ENCODE measurements at places on chromosomes 3 and 15.

- no peak for DNase-seq
Measured at GRCh38 chr15:70339571-70340493, 242.1 kb upstream of the TLE3 start.

DNA sequence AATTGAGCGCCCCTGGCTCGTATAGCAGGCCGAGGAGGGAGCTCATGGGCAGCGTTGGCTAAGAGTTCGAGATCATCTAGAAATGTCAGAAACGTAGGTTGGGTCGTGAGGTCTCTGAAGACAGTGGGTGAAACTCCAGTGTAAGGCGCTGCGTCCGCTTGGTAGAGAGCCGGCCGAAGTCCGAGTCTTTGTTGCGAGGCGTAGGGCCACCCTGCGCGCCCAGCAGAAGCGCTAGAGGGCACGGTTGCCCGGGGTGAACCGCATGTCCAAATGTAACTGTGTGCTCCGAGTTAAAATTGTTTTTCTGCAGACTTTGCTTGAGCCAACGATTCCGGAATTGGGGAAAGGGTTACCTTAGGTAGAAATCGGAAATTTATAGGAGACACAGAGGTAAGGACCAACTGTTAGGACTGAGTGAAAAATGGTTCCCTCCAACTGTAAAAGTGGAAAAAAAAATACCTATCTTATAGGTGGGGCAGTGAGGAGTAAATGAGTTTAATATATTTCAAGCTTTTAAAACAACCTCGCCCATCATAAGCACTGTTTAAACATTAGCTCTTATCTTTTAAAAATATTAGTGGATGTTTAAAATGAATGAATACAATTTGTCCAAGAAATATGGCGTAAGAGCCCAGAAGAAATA is 993 bp upstream of the SIAH2 start:
- DNase-seq: no peak

DNA sequence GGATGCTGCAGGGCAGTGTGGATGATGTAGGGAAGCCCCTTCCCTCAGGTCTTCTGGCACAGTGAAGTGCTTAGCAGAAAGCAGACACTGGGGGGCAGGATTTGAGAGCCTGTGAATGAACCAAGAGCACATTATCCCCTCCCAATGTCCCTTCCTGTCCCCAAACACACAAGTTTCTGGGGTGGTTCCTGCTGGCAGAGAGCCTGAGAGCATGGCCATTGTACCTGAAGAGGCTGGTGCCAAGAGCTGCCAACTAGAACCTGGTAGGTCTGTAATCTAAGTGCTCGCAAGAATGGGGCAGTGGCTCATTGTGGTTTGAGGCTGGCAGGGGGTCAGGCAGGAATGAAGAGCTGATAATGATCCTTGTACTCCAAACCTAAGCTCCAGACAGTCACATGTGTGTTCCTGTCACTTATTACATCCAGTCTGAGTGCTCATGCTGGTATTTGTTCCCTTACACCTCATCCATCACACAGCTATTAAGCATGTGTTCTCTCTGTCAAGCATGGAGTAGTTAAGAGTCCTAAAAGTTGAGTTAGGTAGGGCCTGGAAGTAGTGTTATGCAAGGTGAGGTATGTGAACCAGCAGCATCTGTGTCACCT is 6.7 kb upstream of the CCR1 start:
- no peak for DNase-seq

- no peak for DNase-seq
Measured at GRCh38 chr15:33154351-33155166, 40.0 kb downstream of the FMN1 start.

DNA sequence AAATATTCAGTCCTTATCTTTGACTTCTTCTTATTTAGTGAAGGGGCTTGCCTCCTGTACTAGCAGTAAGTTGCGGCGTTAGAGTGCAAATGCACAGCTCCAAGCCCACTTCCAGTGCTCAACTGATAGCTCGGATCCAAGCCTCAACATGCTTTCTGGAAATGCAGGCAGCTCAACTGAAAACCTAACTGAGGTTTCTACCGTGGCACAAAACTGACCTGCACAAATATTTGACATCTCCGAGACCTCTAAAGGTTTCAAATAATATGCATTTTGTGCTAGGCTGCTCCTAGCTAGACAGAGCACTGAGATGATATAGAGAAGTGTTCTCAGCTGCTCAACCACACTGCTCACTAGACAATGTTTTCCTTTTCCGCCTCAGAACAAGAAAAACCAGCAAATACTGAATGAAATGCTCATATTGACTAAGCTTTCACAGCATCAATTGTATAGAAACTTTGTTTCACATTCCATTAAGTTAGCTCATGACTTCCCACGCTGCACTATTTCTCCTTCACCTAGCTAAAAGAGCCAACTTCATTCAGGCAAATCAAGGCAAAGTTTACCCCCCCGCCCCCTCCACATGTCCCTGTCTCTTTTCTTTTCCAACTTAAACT is 822 bp downstream of the ZNF385D start:
- no peak for DNase-seq

GRCh38 chr3:161028555-161029153 is 76.5 kb downstream of the B3GALNT1 start:
- DNase-seq: peak; percentile 7

GRCh38 chr15:50234764-50235163 is 30.8 kb downstream of the HDC start:
- no peak for DNase-seq
